Iris pigment epithelial cell (primary cell): ENCODE measurements at places on chromosomes 7 and 10.

GRCh38 chr7:73557397-73558257, at the start of gene BCL7B:
TSS of gene BCL7B (minus strand) at chr7:73557690. CDS start at chr7:73557578, 112 bp downstream.
- peak; percentile 55 for DNase-seq

GRCh38 chr7:123846217-123846891, 1.4 kb downstream of the HYAL4 start:
- DNase-seq: peak; percentile 46

- no peak for DNase-seq
Observed at GRCh38 chr10:98445200-98445812, 1.4 kb downstream of the HPS1 start.

DNA sequence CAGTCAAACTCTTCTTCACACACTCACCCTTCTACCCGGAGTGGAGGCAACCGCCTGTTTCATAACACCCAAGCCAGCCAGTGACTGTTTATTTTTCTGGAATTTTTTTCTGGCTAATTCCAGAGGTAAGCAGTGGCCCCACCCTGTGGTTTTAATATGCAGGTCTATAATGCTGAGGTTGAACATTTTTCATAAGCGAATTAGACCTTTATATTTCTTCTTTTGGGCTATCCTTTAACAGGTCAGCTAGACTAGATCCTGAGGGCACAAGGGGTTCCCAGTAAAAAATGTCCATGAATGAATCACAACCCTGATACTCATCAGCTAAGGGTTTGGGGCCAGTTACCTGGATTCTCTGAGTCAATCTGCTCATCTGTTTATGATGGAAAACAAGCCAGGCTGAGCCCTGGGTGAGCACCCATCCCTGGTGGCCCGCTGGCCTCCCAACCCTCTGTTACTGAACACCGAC, 76.2 kb downstream of the GRB10 start:
- DNase-seq: no peak

DNA sequence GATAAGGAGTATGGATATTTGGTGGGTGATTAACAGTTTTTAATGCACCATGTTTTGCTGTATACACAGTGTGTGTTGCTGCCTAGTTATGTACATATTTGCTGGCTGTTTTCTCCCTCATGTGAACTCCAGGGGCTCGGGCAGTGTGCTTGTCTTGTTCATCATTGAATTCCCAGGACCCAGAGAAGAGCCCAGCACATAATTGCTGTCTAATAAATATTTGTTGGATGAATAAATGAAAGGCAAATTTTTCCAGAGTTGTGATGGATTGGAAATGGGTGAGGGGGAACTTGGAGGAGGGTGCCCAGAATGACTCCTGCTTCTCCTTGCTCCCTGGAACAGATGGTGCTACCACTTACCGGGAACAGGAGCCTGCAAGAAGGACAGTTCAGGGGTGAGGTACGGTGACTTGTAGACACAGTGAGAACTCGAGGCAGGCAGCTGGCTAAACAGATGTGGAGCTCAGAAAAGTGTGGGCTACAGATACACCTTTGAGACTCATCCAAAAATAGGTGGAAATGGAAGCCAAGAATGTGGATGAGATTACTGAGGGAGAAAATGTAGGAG, 586.8 kb upstream of the MGMT start:
- DNase-seq: no peak

- peak; percentile 92 for DNase-seq
Observed at GRCh38 chr7:44257618-44258422, 57.0 kb downstream of the YKT6 start.

DNA sequence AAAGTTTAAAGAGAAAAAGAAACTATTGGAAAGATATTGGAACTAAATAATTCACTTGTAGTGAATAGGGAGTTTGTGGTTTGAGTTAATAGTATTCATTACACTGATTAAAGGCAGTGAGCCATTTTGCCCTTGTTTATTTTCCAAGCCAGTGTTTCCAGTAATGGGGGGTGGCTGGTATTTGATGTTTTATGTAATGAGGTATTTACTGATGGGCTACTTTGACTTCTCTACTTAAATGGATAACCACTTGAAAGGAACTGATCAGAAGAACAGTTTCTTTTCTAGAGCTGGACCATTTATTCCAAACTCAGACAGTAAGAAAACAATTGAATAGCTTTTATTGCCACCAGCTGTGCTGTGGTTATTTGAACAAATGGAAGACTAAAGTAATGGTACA, 227.0 kb upstream of the HDAC9 start:
- DNase-seq: no peak

DNA sequence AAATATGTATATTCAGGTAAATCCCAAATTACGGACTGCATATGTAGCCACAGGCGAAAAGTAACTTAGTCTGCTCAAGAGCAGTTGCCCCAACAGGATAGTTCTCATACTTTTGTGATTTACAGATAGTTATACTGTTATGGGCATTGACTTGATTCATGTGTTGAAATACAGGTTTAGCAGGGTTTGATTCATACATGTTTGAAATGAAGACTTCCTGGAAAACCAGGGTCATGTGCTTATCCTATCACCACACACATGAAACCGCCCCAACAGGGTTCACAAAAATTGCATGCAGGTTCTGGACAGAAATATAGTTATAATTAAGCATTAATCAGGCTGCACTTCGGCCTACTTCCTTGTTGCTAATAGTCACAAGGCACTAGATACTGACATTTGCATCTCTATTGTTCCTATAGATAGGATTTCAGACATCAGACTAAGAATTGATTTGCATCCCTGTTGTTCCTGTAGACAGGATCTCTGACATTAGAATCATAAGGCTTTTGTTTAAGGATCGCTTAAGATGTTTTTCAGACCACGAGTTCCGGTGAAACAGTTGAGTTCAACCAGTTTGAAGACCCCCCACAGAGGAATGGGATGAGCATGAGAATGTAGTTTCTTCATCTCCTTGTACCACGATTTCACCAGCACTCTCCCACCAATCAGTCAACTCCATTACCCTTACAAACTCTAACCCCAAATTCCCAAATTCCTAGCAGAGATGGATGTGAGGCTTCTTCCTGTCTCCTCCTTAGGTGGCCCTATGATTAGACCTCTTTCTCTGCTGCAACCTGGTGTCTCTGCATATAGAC, 2.0 kb upstream of the ZNF398 start:
- DNase-seq: peak; percentile 20

GRCh38 chr7:150717814-150718420, 1.5 kb downstream of the GIMAP1 start:
- no peak for DNase-seq

GRCh38 chr7:117385363-117386109, 41.8 kb downstream of the ASZ1 start:
- peak; percentile 49 for DNase-seq

DNA sequence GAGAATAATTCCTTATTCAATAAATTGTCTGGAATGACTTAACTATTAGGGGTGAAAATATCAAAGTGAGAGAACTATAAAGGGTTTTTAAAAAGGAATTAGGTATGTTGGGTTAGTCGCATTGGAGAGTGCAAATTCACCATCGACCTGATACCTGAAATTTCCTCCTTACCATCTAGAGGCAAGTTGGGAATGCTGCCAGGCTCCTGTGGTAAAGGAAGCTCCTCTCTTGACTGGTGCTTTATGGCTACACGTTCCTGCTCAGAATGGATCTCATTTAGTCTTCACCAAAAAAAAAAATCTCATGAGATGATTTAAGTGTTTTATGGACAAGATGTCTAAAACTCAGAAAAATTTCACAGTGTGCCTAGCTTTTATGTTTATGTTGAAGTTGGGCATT, 129.8 kb downstream of the EGFR start:
- peak; percentile 26 for DNase-seq

- DNase-seq: peak; percentile 74
Observed at GRCh38 chr7:92749327-92749755, 87.0 kb downstream of the CDK6 start.

DNA sequence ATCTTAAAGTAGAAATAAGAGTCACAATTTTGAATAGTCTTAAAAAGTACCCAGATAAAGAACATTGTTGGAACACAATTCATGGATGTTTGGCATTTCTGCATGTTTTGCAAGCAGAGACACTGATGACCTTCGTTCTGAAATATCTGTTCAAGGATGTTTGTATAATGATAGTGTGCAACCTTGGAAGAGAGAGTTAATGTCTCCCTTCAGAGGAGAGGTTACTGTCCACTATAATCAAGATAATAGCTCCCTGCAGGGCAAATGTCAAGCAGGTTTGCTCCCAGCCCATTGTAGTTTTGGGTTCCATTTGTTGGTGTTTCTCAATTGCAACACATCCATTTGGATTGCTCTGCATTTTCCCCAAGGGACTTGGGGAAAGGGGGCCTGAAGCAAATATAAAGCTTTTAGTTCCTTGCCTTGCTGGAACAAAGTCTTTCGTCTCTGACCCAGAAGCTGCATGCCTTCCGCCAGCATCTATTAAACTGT, 45.2 kb downstream of the COL1A2 start:
- DNase-seq: peak; percentile 62

DNA sequence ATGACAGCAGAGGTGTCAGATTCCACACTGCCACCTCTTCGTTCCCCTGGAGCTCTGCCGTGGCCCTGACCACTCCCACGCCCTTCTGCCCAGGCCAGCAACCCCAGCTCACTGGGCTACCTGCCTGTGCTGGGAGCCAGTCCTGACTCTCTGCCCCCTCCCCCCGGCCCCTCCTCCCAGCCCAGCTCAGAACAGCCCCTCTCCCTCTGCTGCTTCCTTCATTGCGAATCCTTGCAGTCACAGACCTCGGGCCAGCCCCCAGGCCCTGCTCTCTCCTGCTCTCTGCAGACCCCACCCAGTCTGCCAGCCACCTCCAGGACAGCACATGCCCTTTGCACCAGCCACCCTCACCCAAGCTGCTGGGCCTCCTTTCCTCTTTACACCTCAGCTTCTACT, 60.4 kb downstream of the TCERG1L start:
- no peak for DNase-seq

- DNase-seq: no peak
Observed at GRCh38 chr7:155928583-155928982, 116.3 kb upstream of the SHH start.

- peak; percentile 14 for DNase-seq
Observed at GRCh38 chr10:18418541-18419215, 232.7 kb downstream of the NSUN6 start.

DNA sequence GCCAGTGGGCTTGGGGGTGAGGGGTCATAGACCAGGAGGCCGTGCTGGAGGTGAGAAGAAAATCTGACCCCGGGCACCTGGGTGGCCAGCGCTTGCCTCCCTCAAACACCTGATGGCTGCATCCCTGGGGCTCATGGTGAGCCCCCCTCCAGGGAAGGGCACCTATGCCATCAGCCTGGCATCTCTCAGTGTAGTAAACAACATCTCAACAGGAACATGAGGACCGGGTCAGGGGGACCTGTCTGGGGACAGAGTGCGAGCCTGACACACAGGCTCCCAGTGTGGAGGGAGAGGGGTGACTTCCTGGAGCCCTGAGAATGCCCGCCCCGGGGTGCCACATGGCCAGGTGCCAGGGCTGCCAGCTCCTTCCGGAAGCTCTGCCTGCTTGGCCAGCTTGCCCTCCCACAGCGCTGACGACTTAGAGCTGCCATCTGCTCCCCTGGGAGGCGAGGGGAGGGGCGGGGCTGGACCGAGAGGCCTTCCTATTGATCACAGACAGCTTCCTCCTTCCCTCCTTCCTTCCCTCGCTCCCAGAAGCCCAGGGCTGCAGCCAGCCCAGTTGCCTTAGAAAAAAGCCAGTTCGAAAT, 12.3 kb downstream of the STX1A start:
- DNase-seq: no peak

- DNase-seq: no peak
Observed at GRCh38 chr7:104946338-104946737, 67.7 kb upstream of the KMT2E start.

DNA sequence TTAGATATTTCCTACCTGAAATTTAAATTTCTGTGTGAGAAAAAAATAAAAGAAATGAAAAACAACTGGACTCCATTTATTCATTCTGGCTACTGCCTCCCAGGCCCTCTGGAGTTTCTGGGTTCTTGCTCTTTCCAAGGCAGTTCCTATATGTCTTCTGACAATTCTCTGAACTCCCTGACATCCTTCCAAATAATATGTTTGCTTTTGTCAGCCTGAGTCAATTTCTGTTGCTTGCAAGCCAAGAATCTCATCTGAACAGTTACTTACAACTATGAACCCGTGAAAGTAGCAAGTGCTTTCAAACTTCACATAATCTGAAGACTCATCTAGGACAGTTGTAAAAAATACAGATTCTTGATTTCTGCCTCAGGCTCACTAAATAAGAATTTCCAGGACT, 216.7 kb upstream of the NPVF start:
- no peak for DNase-seq

DNA sequence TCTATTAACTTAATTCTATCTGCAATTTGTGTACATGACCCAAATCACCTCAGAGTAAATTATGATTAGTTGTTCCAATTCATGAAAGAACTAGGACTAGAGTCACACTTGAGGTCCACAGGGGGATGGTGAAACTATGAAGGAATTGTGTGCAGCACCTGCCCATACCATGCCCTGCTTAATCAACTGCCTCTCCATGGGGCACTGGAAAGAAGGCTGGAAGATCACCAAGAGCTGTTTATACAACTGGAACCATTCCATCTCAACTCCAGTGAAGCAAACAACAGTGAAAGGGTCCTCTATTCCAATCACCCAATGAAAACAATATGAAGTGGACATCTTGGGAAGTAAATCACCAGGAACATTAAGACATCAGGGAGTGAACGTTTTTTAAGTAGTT, 98.7 kb upstream of the SEMA3D start:
- no peak for DNase-seq

DNA sequence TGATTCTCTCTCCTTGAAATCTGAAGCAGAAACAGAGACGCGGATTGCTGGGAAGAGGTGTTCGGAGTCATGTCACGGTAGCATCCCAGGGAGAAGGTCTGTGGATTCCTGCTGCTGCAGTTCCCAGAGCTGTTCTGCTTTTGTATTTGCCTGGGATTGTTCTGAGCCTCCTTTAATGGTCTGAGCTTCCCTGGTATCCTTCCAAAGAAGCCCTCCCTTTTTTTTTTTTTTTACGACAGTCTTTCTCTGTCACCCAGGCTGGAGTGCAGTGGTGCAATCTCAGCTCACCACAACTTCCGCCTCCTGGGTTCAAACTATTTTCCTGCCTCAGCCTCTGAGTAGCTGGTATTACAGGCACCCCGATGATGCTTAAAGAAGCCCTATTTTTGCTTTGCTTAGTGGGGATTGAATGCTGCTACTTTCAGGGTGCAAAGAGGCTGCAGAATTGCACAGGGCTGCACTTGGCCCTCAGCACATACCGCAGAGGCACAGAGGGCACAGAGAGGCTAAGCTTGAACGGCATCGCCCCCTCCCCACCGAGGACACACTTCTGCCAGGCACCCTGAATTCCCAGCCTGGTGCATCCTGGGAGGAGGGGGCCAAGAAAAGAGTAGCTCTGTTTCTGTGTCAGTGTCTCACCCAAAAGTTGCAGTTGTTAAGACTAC, 208.6 kb upstream of the GALNT17 start:
- no peak for DNase-seq

GRCh38 chr10:95277201-95277570, 13.6 kb downstream of the PDLIM1 start:
- DNase-seq: no peak

GRCh38 chr7:73921623-73922528, 60.9 kb downstream of the TMEM270 start:
- no peak for DNase-seq
